ENCODE measurements at places on chromosomes 11 and 22.

DNA sequence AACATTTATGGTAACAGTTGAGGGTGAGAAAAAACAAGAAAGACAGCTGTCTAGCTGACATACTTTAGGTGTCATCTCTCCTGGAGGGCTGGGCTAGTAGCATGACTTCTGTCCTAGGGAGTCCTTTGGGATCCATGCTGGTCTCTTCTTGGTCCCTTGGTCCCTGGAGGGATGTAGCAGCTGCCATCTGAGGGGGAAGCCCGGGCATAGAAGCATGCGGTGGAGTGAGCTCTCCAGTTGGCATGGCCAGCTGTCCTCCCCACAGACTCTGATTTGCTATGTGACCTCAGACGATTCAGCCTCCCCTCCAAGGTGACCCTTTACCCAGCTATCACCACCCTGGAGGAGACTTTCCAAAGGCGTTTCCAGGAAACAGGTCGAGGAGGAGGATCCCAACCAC lies 28.7 kb downstream of the POU2F3 start:
- DNase-seq: no peak

DNA sequence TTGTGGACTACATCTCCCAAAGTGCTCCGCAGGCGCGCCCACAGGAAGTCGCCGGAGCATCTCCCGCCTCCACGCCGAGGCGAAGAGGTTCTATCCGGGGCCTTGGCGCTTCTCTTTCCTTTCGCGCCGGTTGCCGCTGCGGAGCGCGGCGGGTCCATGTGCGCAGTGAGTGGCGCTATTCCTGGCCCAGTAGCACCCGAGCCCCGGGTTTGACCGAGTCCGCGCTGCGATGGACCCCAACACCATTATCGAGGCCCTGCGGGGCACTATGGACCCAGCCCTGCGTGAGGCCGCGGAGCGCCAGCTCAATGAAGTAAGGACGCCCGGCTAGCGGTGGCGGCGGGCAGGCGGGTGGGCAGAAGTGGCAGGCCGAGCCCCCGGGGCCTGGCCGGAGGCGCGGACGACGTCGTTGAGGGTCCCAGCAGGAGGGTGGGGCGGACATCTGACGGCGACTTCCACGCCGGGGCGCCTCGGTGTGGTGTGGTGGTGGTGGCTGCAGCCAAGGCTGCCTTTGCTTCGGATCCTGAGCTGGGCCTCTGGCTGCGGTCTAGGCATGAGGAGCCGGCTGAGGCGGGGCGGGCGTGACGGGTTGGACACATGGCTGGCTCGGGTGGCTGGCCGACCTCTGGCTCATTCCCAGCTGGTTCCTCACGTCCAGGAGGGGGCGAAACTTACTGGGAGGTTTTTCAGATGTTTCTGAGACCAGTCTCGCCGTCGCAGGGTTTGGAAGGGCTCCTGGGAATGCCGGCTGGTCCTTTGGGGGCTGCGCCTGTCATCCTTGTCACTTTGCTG lies at the start of gene IPO7:
TSS of gene IPO7 (plus strand) at position 118 of the 792 bp plus-strand sequence. CDS start at position 230, 112 bp downstream.
- peak; percentile 90 for DNase-seq

GRCh38 chr11:39365809-39366436 lies 2093.5 kb downstream of the LRRC4C start:
- DNase-seq: no peak

DNA sequence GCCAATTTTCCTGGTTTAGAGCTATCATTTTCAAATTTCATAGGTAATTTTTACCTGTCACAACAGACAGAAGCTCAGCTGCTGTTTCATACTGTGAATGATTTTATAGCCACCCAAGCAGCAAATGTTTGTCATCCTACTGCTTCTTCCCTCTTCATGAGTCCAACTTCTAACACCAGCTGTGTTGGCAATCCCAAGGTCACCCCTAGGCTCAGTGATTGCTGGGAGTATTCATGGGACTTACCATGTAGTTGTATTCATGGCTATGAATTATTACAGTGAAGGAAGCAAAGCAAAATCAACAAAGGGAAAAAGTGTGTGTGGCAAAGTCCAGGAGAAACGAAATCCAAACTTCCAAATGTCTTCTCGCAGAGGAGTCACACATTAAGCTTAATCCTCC lies 28.5 kb downstream of the CUL5 start:
- DNase-seq: no peak

DNA sequence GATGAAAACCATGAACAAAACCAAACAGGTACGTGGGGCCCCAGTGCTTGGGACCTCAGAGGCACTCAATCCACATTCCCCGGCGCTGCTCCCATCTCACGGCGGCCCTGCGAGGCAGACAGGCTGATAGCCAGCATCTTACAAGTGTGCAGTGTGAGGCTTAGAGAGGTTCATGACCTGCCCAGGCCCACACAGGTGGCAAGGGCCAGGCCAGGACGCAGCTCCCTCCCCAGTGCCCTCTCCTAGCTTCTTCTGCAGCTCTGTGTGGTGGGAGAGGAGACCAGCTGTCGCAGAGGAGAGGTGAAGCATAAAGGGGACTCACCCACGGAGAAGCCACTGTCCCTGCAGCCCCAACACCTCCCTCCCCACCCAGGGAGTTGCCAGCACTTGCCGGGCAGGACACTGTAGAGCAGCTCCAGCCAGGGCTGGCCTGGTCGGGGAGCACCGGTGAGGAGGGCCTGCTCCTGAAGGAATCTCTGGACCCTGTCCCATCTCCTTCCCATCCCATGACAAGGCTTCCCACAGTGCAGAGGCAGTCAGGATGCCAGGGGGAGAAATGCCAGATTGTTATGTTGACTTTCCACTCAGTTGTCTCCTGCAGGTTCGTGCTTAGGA lies 92.4 kb upstream of the TMEM45B start:
- DNase-seq: no peak

GRCh38 chr22:30305906-30306626 lies 16.8 kb upstream of the CASTOR1 start:
- DNase-seq: no peak

- DNase-seq: no peak
Measured at GRCh38 chr11:2769409-2770095, 69.8 kb upstream of the KCNQ1OT1 start.

- no peak for DNase-seq
Measured at GRCh38 chr11:33827206-33827605, 52.9 kb upstream of the FBXO3 start.

- DNase-seq: peak; percentile 74
Measured at GRCh38 chr22:38755911-38756532, at the start of gene SUN2. SUN2 (minus strand) TSS chr22:38755998; CDS start chr22:38752628, 3,370 bp downstream.

GRCh38 chr11:1879941-1880720 lies 11.6 kb downstream of the PRR33 start:
- DNase-seq: peak; percentile 72

GRCh38 chr11:79834015-79834414 lies 393.2 kb upstream of the TENM4 start:
- DNase-seq: no peak

- DNase-seq: no peak
Measured at GRCh38 chr11:59610289-59610688, 5.3 kb downstream of the OSBP start.

DNA sequence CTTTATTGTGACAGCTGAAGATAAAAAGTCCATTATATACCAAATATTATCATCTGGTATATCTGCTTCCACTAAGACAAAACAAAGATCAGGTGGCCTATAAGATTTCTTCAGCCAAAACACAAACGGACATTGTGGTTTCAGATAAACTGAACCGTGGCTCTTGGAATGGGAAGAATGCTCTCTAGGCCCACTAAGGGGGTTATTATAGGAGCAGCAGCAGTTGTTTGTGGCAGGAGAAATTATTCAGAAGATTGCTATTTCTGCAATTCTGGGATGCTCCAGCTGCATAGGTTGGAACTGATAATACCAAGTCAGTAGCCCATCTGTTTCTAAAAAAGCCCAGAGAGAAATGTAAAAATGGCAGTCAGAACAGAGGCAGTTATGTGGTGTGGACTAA lies 145.3 kb downstream of the NCAM1 start:
- DNase-seq: no peak

GRCh38 chr11:60367009-60367408 lies 11.3 kb upstream of the MS4A7 start:
- no peak for DNase-seq

DNA sequence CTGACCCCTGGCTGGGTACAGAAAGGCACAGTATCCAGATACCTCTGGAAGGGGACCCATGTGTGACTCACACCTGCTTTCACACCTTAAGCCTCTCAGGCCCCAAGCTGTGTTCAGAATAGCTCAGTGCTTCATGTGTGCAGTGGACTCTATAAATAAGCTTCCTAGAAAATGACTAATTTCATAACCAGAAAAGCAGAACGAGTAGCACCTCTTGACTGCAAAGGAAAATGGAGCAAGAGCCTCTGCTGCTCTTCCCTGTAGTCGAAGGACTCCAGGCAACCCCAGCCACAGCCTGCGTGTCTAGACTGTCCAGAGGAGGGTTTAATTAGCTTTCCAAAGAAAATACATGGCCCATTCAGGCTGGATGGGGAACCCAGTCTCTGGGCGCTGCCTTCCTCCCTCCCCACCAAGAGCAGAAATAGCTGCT lies 23.1 kb downstream of the PTPN5 start:
- DNase-seq: no peak

DNA sequence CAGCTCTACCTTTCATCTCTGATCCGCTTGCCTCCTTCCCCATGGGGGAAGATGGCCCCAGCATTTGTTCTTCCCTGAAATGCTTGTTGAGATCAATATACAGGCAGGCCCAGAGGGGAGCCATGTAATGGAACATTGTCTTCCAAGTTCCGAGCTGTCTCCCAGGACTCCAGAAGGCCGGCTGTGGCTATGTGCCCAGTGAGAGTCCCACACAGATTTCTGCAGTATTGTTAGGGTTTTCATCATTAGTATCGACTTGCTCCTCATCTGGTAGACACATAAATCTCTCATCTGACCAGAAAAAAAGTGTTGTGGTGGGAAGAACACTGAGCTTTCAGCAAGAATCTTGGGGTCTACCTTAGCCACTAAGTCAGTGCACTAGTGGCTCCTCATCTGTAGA lies 163.4 kb downstream of the TRIM29 start:
- no peak for DNase-seq

GRCh38 chr11:93861808-93862207 lies 11.4 kb upstream of the VSTM5 start:
- peak; percentile 16 for DNase-seq

GRCh38 chr11:64571410-64572091 lies 19.5 kb upstream of the SLC22A12 start:
- peak; percentile 54 for DNase-seq

- no peak for DNase-seq
Measured at GRCh38 chr11:19868871-19869270, 156.2 kb downstream of the NAV2 start.

DNA sequence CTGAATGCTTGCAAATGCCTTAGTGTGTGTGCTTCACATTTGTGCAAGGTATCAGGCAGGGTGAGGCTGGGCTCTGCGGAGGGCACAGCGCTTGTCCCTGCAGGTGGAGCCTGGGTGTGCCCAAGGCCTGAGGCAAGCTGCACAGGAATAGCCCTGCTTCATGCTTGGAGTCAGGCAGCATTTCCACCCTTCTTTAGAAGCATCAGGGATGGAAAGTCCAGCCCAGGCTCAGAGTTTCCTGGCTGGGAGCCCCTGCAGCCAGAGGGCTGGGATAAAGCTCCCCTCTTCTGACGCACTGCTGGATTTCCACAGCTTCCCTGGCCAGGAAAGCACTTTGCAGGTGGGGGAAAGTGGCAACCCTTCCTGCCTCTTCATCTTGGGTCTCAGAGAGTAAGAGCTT lies 63.4 kb downstream of the GALNT18 start:
- DNase-seq: no peak

- no peak for DNase-seq
Measured at GRCh38 chr11:35689081-35689996, 26.8 kb downstream of the TRIM44 start.

- DNase-seq: no peak
Measured at GRCh38 chr11:95076981-95077380, 10.3 kb downstream of the SRSF8 start.

DNA sequence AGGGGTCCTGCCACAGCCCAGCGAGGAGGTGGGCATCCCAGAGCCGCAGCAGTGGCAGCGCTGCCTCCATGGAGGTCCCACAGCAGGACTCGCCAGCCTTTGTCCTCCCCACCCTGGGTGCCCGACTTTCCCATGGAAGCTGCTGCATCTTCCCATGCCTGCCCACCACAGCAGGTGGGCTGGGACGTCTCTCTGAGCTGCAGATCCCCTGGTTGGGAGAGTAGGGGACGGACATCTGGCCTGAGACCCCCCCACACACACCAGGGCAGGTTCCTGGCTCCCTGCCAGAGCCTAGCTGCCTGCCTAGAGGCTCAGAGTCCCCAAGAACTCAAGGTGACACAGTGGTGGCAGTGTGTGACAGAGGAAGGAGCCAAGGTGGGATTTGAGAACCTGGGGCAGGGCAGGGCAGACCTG lies 21.5 kb upstream of the PRR5 start:
- no peak for DNase-seq

DNA sequence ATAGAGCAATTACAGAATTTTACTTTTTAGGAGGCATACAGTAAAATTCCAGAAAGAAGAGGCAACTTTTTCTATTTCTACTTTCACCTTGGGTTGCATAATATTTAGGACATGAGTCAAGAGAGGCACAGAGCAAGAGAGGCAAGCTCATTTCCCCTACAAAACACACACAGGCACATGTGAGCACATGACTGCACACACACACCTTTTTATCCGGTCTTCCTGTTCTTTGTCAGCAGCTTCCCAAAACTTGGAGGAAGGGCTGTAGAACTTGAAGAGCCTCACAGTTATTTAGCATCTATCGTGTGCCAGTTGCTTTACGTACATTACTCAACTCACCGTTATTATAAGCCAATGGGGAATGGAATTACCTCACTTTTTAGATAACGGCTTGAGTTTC lies 37.8 kb upstream of the CCDC179 start:
- no peak for DNase-seq

DNA sequence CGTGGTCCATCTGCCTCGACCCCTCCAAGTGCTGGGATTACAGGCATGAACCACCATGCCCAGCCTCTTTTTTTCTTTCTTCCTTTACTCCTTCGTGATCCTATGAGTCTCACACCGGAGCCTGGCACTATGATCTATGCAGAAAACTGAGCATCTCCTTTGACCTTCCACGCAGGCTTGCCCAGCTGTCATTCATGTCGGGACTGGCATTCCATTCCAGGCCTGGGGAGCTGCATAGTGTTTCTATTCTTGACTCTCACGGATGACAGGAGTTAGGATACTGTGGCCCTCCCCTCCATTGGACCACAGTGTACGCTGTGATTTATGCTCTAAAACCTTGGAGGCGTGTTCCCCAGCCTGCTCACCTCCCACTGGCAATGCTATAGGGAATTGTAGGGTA lies 611.8 kb downstream of the BRD1 start:
- no peak for DNase-seq

- peak; percentile 85 for DNase-seq
Measured at GRCh38 chr11:19978668-19979518, 181.4 kb downstream of the DBX1 start.

GRCh38 chr22:40898850-40899357 lies 37.0 kb upstream of the DNAJB7 start:
- peak; percentile 68 for DNase-seq
